Activated CD4-positive, alpha-beta memory T cell treated with anti-CD3 and anti-CD28 coated beads for 36 hours (primary cell): ENCODE measurements at places on chromosomes 5 and 9. TPM values are rescaled to one million over a fixed set of nuclear protein-coding genes. Genes with fewer than 3 reads are reported as not detected.

GRCh38 chr9:13586587-13587374 lies 307.3 kb upstream of the MPDZ start:
- DNase-seq = no peak

DNA sequence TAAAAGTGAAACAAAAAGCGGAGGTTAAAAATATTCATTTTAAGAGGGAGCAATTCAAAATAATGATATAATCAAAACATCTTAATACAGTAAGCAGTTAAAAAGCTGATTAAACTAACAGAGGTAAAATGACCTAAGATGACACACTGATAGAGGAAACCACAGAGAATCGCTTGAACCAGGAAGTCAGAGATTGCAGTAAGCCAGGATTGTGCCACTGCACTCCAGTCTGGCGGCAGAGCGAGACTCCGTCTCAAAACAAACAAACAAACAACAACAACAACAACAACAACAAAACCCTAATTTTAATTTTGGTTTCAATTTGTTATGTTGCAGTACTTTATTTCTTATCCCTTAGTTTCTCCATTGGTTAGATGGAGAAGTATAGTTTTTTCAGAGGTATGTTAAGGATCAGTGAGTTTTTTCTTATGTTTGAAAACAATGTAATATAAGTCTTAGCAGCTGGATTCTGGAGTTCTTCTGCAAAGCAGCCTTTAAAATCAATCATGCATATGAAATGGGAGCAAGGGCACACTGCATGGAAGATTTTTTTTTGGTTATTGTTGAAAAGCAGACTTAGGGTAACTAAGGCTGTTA lies 58.5 kb downstream of the MLANA start:
- peak; percentile 35 for DNase-seq

DNA sequence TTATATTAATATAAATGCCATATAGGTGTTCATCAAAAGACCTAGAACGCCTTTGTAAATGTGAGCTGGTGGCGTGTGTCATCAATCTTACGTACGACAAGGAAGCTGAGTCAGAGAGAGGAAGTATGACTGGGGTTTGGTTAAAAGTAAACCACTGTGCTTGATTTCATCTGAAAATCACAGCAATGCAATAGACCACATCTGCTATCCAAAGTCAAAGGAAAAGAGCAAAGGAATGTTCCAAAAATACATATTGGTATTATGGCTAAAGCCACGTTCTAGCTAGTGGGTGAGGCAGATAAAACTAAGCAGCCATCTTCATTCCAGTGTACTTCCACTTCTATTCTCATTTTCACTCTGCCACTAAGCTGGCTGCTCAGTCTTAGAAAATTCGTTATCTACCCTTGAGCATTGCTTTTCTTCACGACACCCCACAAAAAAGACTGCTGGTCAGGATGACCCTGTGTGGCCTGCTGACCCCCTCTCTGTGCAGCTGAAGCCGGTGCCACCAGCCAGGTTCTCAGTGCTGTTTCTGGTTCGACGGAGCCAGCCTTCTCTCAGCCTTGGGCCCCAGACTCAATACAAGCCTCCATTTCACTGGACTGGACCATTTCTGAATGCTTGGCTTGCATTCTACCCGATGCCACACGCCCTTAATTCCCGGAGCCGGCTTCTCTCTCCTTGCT lies 23.8 kb downstream of the SHC3 start:
- DNase-seq = peak; percentile 37

The ADGRV1 gene
- total RNA-seq = not detected

The SLC6A18 gene
- not detected for total RNA-seq

The ARRDC3 gene
- 17.9 TPM for total RNA-seq

The FRMD3 gene
- 0.27 TPM for total RNA-seq

The CLTB gene
- total RNA-seq = 51.5 TPM

- DNase-seq = no peak
Measured at GRCh38 chr5:114412510-114413171, 50.8 kb downstream of the KCNN2 start.

- DNase-seq = no peak
Measured at GRCh38 chr5:122300374-122300773, 11.7 kb upstream of the SNCAIP start.

The CYFIP2 gene
- 319 TPM for total RNA-seq

DNA sequence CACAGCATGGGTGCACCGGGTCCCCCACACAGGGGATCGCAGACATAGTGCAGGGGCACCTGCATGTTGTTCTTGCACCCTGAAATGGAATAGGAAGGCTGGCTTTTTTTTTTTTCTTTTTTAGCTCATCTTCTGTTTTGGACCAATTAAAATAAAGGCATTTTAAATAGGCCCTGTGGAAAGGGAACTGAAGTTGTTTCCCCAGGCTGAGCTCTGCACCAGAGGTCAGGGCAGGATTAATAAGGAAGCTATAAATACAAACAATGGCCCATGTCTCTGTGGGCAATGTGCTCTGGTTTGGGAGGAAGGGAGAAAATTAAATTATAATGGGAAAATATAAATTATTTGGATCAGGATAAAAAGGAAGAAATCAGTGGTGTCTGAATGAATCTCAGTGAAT lies 21.2 kb upstream of the KCNMB1 start:
- no peak for DNase-seq

The HK3 gene
- 0.22 TPM for total RNA-seq

- no peak for DNase-seq
Measured at GRCh38 chr5:65809817-65810531, 88.0 kb downstream of the NLN start.

DNA sequence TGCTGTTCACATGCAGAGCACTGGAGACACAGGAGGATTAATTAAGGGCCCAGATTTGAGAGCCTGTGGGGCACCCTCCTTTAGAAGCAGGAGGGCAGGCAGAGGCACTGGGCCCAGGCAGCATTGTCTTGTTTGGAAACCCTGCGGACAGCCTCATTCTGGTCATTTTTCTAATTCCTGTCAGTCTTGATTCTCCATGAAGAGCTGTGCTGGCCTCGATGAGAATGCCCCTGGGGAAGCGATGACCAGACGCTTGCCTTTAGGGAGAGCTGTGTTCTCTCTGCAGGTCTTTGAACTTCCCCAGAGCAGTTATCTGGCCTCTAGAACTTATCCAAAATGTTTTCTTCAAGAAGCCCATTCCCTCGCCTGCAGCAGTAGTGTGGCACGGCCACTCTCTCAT lies 117.8 kb upstream of the PTCH1 start:
- DNase-seq = no peak

The FOXD4L4 gene
- total RNA-seq = 0.12 TPM

GRCh38 chr5:180333661-180334060 lies 19.5 kb downstream of the GFPT2 start:
- DNase-seq = no peak
